ENCODE measurements at places on chromosomes 6 and 20. TPM values are rescaled to one million over a fixed set of nuclear protein-coding genes. Genes with fewer than 3 reads are reported as not detected.
A peak's percentile ranks its signal among the peaks of the same experiment; 100 is the strongest.

DNA sequence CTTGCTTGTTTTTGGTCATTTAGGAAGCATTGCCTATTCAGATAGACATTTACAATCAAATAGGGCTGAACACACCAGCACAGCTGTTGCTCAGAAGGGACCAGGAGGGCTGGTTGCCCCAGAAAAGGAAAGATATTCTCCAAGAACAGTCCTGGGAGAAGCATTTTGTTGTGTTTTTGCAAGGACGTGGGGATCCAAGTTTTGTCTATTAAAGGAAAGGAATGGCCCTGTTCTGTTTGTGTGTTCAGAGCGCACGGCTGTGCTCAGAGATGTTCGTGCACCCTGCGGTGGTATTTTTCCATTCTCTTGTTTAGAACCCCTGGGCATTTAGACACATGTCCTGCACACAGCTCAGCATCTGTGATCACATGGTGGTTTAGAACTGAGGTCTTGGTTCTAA, 82.5 kb downstream of the TXNDC5 start:
- DNase-seq, result no peak

GRCh38 chr6:30093951-30094661, 18.5 kb upstream of the RNF39 start:
- DNase-seq, result no peak

DNA sequence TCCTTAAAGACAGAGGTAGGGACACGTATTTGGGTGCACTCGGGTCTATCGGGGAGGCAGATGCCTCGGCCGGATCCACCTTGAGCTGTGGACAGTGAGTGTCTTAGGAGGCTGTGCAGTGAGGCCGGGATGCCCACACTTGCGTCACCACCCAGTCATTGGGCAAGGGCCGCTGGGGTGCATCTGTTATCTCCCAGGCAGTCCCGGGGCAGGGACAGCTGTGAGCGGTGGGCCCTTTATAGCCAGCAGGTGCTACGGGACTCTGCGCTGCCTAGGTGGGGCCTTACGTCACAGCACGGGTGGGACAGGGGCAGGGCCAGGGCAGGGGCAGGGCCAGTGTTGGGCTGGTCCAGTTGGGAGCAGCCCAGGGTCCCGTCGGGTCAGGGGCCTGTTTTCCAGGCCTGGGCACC, 689 bp upstream of the COL20A1 start:
- DNase-seq, result no peak

GRCh38 chr20:48201885-48202284, 416.6 kb upstream of the SULF2 start:
- no peak for DNase-seq

DNA sequence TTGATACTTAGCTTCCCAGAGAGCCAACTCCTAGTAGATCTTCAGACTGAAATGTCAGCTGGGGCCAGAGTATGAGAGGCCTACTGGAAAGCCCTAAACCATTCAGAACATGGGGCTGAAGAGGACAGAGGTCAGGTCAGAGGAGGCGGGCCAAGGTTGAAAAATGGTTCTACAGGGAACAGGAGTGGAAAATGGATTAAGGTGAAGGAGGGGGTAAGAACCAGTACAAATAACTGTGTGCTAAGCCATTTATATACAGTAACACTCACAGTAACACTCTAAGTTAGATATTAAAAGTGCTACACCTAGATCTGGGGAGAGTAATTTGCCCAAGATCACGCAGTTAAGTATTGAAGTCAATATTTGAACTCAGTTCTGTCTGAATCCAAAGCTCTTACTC, 313.2 kb upstream of the MAP3K7 start:
- no peak for DNase-seq

- no peak for DNase-seq
These were observed 188.6 kb downstream of the DTNBP1 start for GRCh38 chr6:15474196-15474595.

GRCh38 chr6:139508023-139508422, 133.6 kb upstream of the CITED2 start:
- DNase-seq, result no peak

DNA sequence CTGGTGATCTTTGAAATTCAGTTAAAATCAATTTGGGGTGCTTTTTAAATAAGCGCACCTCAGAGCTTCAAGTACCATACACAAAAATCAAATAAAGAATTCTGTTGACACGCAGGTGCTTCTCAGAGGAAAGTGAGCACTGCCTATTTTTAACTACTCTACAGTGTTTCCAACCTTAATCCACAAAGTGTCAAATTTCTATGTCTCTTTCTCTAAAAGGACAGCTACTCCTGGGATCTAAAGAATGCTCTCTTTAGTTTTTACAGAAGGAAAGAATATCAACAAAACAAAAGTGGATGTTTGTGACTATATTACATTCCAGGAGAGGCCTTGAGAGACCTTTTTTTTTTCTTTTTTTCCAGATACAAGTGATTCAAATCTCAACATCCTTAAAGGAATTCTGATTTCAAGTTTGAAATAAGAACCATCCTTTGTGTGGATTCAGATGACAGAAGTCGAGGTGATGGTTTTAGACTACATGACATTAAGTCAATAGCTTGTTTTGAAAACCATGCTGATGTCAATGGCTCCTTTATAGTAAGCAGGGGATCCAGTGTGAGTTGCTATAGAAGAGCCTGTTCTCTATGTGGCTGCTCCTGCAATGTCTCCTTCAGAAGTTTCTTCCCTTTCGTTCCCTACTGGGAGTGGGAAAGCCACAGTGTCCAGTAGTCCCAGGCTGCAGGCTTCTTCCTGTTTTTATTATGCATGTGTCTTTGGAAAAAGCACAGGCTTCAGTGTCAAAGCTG, 67.2 kb upstream of the DEFB112 start:
- DNase-seq, result no peak

GRCh38 chr6:30397697-30398096, 52.7 kb downstream of the RPP21 start:
- no peak for DNase-seq

DNA sequence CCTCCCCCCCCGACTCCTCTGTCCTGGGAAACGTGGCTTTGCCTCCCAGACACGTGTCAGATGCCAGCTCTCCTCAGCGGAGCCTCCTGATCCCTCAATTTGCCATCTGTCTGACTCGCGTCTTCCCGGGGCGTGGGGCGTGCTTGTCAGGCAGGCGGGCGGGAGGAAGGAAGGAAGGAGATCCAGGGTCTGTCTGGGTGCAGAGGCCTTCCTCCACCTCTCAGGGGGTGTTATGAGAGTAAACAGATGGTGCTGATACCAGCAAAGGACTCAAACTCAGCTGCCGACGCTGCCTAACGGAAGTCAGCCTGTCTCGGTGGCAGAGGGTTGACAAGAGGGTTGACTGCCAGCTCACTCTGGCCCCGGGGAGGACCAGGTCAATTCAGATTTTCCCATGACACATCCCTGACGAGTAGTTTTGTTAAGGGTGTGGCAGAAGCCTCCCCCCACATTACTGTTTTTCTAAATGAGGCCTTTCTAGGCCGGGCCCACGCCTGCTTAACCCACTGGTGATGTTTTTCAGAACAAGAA, 17.0 kb downstream of the UQCC2 start:
- DNase-seq, result peak; percentile 64

DNA sequence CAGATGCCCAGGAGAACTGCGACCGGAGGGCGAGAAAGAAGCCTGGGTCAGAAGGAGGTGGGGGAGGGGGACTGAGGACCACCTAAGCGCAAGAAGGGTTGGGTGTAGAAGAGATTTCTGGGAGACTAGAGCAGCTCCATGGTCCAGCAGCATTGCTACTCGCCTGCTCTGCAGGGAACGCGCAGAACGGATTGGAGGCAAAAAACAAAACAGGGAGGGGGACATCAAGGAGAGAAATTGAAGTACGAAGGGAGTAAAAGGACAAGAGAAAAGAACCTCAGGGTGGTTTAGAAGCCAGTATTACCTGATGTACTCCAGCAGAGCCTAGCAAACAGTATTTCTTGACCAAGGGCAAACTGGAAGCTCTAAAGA, 537 bp upstream of the GABBR1 start:
- DNase-seq, result no peak

DNA sequence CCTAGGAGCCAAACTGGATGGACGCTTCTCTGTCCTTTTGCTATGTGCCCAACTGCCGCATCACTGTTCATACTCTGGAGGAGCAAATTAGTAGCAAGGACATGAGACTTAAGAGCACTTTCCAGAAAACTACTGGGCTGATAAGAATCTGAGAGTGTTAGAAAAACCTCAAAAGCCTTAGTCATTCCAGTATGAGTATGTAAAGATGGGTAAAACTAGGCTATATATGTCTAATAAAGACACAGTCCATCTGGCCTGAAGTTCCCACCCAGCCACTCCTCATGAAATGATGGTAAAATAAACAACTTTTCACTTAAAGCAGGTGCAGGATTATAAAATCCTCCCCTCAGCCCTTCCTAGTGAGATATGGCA, 30.6 kb downstream of the SHLD1 start:
- no peak for DNase-seq

DNA sequence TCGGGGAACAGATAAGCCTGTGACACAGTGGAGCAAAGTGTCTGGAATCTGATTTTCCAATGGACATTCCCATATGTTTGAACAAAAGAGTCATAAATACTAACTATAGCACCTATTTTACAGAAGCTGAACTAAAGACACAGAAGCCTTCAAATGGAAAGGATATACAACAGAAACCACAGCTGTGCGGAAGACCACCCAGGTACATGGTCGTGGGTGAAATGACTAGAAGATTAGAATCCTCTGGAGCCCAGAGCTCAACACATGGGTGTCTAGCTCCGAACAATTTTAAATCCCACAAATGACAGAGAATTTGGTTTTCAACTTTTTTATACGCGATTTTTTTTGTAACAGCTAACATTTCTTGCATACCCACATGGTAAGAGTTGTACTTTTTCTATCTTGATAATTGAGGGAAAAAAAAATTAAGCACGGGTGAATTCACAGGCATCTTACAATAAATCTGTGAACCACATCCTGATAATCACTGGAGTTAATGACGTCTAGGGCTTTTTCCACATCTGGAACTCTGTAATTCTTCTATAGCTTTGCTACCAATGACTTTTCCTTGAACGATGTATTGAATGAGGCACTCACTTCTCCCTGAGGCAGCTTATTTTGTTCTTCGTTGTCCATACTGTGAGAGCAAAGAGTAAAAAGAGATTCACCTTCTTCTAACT, 271.1 kb upstream of the AGPAT4 start:
- DNase-seq, result no peak

DNA sequence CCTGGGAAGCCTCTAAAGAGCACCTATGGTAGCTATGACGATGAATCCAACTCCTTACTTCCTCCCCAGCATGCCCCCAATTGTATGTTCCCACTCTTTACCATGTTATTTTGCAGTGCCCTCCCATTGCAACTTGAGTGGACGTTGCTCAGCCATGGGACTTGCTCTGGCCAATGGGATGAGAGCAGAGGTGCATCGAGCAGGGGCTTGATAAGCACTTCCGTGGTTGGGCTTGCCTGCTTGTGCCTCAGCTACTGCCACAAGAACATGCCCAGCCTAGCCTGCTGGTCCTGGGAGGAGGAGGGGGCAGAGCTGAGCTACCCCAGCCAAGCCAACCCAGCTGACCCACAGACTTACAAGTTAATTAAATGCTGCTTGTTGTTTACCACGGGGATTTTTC, 71.1 kb upstream of the CTNNBL1 start:
- no peak for DNase-seq

GRCh38 chr6:133757335-133757734, 131.6 kb upstream of the TCF21 start:
- no peak for DNase-seq

DNA sequence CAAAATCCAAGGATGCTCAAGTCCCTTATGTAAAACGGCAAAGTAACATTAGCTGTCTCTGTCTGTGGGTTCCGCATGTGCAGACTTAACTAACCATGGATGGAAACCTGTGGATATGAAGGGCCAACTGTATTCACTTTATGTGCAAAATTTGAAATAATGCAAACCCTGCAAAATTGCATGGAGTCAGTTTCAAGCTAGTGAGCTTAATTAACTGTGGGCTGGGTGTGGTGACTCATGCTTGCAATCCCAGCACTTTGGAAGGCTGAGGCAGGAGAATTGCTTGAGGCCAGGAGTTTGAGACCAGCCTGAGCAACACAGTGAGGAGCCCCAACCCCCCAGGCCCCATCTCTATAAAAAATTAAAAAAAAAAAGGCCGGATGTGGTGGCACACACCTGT, 81.4 kb downstream of the ANKS1A start:
- DNase-seq, result no peak

- no peak for DNase-seq
These were observed 1.1 kb upstream of the SAMD5 start for GRCh38 chr6:147507162-147508041.

SEMG1 gene
- not detected for total RNA-seq

SRMS gene
- total RNA-seq, result not detected

FAM229B gene
- 3.1 TPM for total RNA-seq

ADGRF4 gene
- total RNA-seq, result not detected

GLO1 gene
- total RNA-seq, result 101 TPM

PLG gene
- 0.76 TPM for total RNA-seq

MUC22 gene
- not detected for total RNA-seq

SNAI1 gene
- 1.1 TPM for total RNA-seq

PRND gene
- not detected for total RNA-seq

IMPG1 gene
- total RNA-seq, result not detected

MEP1A gene
- not detected for total RNA-seq

Measured in activated T-cell treated with anti-CD3 and anti-CD28 coated beads, Interleukin-2, amount 50 U/mL, for 4 hours (primary cell).